Activated CD8-positive, alpha-beta memory T cell treated with anti-CD3 and anti-CD28 coated beads for 1 hour (primary cell): ENCODE measurements at places on chromosomes 11 and 22.

DNA sequence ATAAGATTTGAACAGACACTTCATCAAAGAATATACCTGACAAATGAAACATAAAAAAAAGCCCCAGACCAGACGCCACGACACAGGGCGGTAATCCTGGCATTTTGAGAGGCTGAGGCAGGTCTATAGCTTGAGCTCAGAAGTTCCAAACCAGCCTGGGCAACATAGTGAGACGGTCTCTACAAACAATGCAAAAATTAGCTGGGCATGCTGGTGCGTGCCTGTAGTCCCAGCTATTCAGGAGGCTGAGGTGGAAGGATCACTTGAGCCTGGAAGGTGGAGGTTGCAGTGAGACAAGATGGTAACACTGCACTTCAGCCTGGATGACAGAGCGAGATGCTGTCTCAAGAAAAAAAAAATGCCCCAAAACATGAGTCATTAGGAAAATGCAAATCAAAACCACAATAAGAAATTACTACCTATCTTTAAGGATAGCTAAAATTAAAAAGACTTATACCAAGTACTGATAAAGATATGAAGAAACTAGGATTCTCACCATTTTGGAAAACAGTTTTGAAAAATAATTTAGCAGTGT, 91.7 kb upstream of the GRAMD1B start:
- DNase-seq: no peak

DNA sequence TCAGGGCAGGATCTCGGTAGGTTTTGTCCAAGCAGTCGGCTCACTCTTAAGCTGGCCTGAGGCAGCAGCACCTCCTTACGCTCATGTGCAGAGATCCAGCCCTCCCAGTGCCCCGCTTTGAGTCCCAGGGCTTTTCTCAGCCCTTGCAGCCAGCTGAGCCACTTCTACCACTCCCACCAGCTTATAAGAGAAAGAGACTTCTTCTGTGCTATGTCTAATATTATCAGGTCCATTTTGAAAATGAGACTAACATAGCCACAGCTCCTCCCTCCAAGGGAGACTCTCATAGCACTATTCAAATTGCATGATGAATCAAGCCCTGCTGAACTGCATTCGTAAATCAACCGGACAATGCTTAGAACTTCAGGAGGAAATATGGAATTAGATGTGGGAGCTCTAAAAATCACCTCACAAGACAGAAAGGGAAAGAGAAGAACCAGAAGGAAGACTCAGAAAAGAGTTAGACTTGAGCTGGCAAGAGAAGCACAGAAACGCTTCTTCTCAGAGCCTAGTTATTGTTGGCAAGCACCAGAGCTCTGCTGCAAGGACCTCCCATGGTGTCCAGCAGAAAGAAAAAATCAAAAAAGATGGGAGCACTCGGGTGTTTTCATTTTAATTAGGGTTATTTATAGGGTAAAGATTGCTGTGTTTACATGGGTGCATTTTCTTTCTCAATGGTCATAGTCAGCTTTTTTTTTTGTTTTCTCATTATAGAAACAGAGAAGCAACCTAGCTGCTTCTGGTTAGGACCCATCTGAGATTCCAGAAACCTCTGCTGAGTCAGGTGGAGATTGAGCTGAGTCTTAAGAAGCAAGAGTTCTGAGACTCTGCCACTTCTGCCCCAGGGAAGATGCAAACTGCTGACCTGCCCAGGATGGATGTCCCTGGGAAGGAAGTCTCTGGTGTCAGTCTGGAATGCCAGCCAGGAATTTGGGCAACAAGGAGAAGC, 181.4 kb downstream of the ETS1 start:
- DNase-seq: no peak

DNA sequence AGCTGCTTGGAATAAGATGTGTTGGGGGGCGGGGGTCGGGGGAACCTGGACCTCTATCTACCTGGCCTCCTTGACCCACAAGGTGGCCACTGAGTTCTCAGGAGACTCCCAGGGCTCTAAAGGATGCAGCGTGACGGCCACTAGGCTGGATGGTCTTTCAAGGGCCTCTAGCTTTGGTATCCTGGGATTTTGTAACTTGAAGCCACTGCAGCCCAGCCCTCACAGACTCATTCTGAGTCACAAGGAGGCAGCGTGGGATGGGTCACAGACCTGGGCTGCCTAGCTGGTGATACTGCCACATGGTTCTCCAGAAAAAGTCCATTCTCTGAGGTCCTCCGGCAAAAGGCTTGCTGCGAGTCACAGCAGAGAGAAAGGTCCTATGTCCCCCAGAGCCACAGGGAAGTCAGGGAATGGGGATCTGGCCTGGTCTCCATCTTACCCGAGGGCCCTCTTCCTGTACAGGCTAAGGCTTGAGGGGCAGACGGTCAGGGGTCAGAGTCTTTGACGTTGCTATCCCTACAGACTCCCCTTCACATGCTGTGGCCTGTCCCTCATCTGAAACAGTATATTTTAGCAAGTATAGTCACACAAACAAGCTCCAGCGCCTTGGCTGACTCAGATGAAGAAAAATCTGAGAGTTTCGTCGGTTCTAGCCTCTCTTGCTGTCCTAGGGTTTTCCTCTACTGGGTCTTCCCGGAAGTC, 52.4 kb downstream of the KCNC1 start:
- no peak for DNase-seq

DNA sequence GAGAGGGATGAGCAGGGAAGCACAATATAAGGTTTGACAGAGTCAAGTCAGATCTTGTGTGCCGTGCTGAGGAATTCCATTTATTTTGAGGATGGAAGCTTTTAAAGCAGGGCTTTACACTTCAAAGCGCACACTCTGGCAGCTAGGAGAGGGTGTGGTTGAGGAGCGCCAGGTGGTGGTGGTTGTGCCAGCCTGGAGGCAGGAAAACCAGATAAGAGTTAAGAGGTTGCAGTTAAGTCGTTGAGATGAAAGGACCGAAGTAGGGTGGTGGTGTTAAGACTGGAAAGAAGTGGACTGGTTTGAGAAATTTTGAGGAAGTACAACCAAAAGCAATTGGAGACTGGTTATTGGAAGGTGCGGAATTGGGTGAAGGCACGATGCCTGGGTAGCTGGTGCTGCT, 231.6 kb upstream of the TBCEL start:
- no peak for DNase-seq

- DNase-seq: no peak
Measured at GRCh38 chr22:19168088-19168890, 10.2 kb downstream of the SLC25A1 start.

DNA sequence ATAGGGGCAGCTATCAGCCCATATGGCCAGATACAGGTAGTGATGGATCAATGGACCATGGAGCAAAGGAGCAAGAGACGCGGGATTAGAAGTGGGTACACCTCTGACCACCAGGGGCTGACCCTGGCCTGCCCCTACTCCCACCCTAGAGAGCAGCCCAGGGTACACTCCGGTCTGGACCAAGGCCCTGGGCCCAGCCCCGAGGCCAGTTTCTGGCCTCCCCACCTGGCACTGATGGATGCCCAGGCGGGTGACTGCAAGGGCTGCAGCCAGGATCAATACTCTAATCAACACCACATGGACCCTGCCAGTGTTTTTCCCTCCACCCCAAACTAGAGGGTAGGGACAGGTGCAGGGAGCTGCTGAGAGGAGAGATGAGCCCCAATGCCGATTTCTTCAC, 74.1 kb upstream of the NECTIN1 start:
- no peak for DNase-seq
